SK-N-SH (cell line): ENCODE measurements at places on chromosomes 2 and 18. TPM values are rescaled to one million over a fixed set of nuclear protein-coding genes. Genes with fewer than 3 reads are reported as not detected.

MROH2A gene
- polyA plus RNA-seq, result 0.02 TPM in 1 of 2 replicates, not detected in the other

FBXO41 gene
- 3.1 and 3.5 TPM in 2 replicates for polyA plus RNA-seq

AQP12A gene
- not detected in 2 replicates for polyA plus RNA-seq

ARHGEF4 gene
- polyA plus RNA-seq, result 1.5 and 2.3 TPM in 2 replicates

TMEFF2 gene
- 5.4 and 5.8 TPM in 2 replicates for polyA plus RNA-seq

CYP27C1 gene
- 0.03 TPM in 1 of 2 replicates, not detected in the other for polyA plus RNA-seq

DPYSL5 gene
- 0.79 and 1.8 TPM in 2 replicates for polyA plus RNA-seq

OTX1 gene
- polyA plus RNA-seq, result 0.15 and 0.20 TPM in 2 replicates

ANKRD62 gene
- not detected in 2 replicates for polyA plus RNA-seq

ABI2 gene
- polyA plus RNA-seq, result 47.1 and 51.5 TPM in 2 replicates

CYP26B1 gene
- polyA plus RNA-seq, result 0.26 and 0.33 TPM in 2 replicates

GRCh38 chr2:203631068-203631757, 75.2 kb upstream of the CD28 start:
- DNase-seq, result no peak

GRCh38 chr18:2883076-2883735, 36.4 kb downstream of the EMILIN2 start:
- DNase-seq, result no peak

DNA sequence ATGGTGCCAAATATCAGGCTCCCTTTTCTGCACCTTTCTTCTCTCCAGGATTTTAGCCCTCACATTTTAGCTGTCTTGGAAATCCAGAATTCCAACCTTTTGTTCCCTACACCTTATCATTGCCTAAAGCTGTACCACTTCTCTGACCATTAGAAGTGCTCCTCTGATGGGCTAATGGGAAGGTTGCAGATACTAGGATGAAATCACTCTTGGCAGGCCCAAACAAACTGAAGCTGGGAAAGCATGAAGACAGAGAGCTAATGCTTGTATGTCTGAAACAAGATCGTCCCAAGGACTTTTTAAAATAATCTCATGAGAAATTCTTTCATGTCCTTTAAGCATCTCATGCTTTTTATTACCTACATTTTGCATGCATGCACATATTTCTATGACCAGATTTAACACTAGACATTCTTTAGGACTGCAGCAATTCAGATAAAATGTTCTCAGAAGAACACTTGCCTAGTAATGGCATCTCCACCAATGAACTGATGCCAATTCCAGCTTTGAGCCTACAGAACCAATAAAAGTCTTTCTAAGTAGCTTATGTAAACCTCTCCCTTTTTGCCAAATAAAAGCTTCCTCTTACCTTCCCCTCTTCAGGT, 98.4 kb upstream of the OSR1 start:
- DNase-seq, result no peak

DNA sequence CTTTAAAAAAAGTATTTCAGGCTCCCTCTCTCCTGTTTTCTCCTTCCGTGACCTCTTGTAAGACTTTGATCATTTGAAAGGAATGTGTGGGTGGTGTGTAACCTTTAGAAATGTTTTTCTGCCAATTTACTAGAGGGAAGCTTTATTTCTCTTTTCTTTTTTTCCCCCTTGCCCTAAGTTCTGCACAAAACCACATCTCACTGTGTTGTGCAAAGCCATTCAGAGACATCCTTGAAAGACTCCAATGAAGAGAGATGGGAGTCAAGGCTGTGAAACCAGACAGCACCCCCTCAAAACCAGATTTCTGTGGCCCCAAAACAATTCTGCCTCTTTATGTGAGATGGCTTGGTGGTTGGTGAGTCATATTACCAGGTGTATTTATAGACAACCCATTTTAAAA, 184.6 kb upstream of the ERBB4 start:
- DNase-seq, result no peak

DNA sequence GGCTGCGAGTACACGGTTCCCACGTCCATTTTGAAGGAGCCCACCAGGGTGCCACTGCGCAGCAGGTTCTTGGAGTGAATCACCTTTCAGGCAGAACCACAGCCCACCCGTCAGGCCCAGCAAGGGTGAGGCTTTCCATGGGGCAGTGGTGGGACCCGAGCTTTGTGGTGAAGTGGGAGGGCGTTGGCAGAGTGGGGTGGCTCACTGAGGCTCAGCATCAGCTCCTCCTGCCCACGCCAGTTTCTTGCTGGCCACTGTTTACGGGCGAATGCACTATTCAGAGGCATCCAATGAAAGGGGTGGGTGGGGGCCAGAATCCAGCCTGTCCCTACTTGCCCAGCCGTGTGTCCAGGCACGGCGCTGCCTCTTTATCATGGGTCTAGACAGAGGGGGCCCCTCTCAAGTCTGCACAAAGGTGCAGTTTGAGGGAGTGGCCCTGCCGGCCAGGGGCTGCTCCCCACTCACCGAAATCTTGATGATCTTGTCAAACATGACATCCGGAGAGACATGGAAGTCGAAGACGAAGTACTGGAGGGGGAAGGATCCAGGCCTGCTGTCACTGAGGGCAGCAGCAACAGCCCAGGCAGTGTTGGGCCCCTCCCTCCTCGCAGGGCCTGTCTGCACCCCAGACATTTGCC, 11.4 kb upstream of the OTOF start:
- no peak for DNase-seq

DNA sequence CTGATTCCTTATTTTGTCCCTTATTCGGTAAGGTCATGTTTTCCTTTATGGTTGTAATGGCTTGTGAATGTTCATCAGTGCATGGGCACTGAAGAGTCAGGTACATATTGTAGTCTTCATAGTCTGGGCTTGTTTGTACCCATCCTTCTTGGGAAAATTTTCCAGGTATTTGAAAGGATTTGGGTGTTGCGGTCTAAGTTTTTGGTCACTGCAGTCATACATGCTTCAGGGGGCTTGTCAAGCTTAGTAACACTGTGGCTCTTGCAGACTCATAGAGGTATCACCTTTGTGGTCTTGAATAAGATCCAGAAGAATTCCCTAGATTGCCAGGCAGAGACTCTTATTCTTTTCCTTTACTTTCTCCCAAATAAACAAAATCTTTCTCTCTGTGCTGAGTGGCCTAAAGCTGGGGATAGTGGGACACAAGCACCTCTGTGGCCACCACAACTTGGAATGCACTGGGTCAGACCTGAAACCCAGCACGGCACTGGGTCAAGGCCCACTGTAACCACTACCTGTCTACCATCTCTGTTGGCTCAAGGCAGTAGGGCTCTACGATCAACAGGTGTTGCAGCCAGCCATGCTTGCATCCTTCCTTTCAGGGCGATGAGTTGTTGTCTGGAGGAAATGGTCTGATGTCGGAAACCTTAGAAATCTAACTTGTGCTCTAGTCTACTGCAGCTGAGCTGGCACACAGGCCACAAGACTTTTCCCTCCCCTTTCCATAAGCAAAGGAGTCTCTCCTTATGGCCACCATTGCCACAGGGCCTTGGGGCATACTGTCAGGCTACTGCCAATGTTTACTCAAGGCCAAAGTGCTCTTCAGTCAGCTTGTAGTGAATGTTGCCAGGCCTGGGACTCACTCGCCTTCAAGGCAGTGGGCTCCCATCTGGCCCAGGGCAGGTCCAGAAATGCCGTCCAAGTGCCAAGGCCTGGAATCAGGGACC, 21.5 kb downstream of the IL1RN start:
- DNase-seq, result no peak

GRCh38 chr18:59051470-59052165, 88.1 kb upstream of the SEC11C start:
- no peak for DNase-seq

DNA sequence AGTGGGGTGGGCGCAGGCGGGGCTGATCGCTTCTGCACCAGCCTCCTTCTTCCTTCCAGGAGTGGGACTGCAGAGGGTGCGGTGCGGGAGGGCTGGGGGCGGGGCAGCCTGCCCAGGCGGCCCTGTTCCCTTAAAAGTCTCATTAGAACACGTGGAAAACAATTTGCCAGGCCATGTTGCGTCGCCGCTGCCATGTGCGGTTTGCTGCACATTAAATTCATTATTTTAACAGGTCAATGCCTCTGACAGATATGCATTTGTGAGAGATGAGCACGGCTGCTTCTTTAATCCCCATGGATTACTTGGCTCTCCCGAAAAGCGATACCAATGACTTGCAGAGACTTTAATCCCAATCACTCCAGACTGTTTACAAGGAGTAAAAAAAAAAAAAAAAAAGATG, 139.0 kb downstream of the CELF4 start:
- DNase-seq, result no peak

DNA sequence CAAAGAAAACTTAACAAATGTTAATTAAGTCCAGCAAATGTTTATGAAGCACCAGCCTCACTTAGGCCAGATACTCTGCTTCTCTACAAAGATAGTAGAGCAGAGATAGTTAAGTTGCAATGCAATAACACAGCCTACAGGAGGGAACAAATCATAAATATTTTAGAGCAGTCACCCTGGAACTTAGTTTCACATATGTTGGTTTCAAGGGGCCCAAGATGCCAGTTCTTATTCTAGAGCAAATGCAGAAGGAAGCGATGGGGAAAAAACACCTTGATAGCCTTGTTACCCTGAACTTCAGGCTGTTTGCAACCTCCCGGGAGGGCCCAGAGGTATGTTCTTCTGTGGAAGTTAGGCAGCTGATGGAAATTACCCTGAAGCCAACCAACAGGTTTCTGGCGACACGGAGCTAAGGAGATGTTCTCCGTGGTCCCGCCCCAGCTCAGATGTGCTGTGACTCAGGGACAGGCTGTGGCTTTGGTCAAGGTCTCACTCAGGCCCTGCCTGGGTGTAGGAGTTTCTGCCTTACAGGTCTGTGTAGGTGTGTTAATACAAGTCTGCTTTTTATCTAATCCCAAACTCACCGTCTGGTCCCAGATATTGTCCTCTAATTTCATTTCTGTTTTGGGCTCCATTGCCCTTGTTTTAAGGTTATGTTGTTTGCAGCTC, 3.8 kb downstream of the CTIF start:
- no peak for DNase-seq

GRCh38 chr2:180573951-180574350, 406.5 kb upstream of the UBE2E3 start:
- DNase-seq, result no peak

GRCh38 chr2:68709421-68709911, 25.1 kb upstream of the ARHGAP25 start:
- DNase-seq, result peak; percentile 52

GRCh38 chr2:149000158-149000938, 38.2 kb upstream of the LYPD6B start:
- no peak for DNase-seq
